Right lobe of liver (tissue), 6 donors: ENCODE measurements at places on chromosomes 5 and 9.
A peak's percentile ranks its signal among the peaks of the same experiment; 100 is the strongest.

DNA sequence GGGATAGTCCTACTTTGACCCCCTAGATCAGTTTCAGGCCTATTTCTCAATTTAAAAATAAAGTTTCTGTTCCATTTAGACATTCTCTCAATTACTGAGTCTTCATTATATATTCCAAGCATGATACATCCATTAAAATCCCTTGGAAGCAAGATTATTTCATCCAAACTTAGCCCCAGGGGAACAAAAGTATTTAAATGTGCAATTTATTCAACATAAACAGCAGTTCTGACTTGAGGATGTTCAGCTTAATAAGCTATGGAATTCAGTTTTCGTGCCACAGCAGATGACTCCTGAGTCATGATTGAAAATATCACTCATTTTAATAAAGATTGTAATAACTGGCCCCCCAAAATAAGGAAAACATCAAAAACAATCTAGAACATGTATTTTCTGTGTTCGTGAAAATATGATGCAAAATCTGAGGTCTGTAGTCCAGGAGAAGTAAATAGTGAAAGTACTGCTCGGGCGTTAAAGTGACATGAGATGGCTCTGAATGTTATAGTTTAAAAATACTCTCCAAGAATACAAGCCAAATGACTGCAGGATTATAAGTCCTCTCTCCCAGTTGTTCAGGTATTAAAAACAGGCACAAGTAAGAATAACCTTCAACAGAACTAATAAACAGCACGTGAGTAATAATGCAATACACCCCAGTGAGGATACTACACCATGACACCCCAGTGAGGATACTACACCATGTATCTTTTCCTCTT is 67.1 kb downstream of the RETREG1 start:
- no peak for DNase-seq
- no peaks in the 10 kb centered on the region for H3K27me3 ChIP-seq
- peak overlapping the region; percentile 30 for H3K27ac ChIP-seq
- H3K4me3 ChIP-seq: peak overlapping the region; percentile 37
- H3K36me3 ChIP-seq: no peaks in the 10 kb centered on the region

- peak; percentile 52 for DNase-seq
- H3K4me1 ChIP-seq: no peaks in the 10 kb centered on the region
- no peak overlapping the region for H3K4me3 ChIP-seq
- H3K36me3 ChIP-seq: no peaks in the 10 kb centered on the region
- no peak overlapping the region for H3K27ac ChIP-seq
- no peaks in the 10 kb centered on the region for H3K27me3 ChIP-seq
Measured at GRCh38 chr5:542319-543311, 18.4 kb upstream of the SLC9A3 start.

- H3K4me1 ChIP-seq: no peaks in the 10 kb centered on the region
- no peak for DNase-seq
- H3K4me3 ChIP-seq: no peak overlapping the region
- H3K27ac ChIP-seq: no peak overlapping the region
- no peaks in the 10 kb centered on the region for H3K36me3 ChIP-seq
Measured at GRCh38 chr5:161286066-161286655, 260.4 kb downstream of the GABRB2 start.

DNA sequence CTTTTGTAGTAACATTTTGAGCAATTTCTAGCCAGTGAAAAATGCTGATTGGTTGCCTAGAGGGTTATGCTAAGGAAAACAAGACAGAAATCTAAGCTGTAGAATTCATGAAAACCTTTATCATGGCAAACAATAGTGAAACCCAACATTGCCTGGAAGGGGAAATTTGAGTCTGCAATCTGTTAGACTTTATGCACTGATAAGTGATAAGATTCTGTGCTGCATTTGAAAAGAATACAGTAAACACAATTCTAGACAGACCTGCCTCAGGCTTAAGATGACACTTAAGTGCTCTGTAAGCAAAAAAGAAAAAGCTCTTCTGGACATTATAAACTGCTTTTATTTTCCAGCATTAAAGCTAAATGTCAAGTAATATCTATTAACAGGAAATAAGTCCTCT is 519.3 kb downstream of the ISL1 start:
- no peak overlapping the region for H3K27ac ChIP-seq
- no peaks in the 10 kb centered on the region for H3K4me1 ChIP-seq
- H3K27me3 ChIP-seq: no peaks in the 10 kb centered on the region
- no peak for DNase-seq
- no peak overlapping the region for H3K4me3 ChIP-seq

GRCh38 chr9:108786322-108786721 is 69.5 kb downstream of the ACTL7B start:
- no peak overlapping the region for H3K27ac ChIP-seq
- H3K36me3 ChIP-seq: no peaks in the 10 kb centered on the region
- H3K27me3 ChIP-seq: no peaks in the 10 kb centered on the region
- no peaks in the 10 kb centered on the region for H3K4me1 ChIP-seq
- DNase-seq: no peak
- H3K4me3 ChIP-seq: no peak overlapping the region

GRCh38 chr5:147437161-147437596 is 72.7 kb downstream of the DPYSL3 start:
- H3K4me3 ChIP-seq: no peak overlapping the region
- no peak overlapping the region for H3K27ac ChIP-seq

DNA sequence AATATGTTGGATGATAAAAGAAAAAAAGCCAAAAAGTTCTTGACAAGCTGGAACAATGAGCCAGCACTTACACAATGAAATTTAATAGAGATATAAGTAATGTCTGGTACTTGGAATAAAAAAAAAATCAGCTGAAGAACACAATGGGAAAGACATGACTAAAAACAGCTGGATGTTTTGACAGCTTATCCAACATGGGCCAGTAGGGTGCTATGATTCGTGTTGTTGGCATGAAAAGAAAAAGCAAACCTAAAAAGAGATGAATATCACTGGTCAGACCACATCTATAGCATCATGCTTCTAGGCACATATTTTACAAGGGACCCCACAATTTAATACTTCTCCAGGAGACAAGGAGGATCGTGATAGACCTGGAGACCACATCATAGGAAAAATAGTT is 175.3 kb downstream of the ARL15 start:
- DNase-seq: no peak
- no peaks in the 10 kb centered on the region for H3K27me3 ChIP-seq
- H3K4me3 ChIP-seq: no peak overlapping the region
- no peaks in the 10 kb centered on the region for H3K36me3 ChIP-seq
- H3K27ac ChIP-seq: no peak overlapping the region

GRCh38 chr9:33184963-33185362 is 17.8 kb upstream of the B4GALT1 start:
- H3K27me3 ChIP-seq: no peaks in the 10 kb centered on the region
- no peaks in the 10 kb centered on the region for H3K36me3 ChIP-seq
- no peak overlapping the region for H3K27ac ChIP-seq
- no peaks in the 10 kb centered on the region for H3K4me1 ChIP-seq
- H3K4me3 ChIP-seq: no peak overlapping the region
- DNase-seq: no peak

DNA sequence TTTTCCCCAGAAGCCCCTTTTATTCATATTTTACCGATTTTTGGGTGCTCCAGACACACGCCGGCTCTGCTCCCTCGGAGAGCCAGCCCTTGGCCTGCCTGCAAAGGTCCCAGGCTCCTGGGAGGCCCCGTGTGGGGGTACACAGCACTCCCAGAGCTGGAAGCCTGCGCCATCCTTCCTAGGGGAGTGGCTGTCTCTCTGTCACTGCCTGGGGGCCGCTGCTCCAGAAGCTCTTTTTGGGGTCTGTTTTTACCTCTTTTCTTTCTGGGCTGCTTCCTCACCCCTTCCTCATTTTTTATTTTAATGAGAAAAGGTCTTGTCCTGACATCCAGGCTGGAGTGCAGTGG is 119.1 kb upstream of the COL5A1 start:
- no peak overlapping the region for H3K4me3 ChIP-seq
- H3K27me3 ChIP-seq: no peaks in the 10 kb centered on the region
- no peaks in the 10 kb centered on the region for H3K4me1 ChIP-seq

DNA sequence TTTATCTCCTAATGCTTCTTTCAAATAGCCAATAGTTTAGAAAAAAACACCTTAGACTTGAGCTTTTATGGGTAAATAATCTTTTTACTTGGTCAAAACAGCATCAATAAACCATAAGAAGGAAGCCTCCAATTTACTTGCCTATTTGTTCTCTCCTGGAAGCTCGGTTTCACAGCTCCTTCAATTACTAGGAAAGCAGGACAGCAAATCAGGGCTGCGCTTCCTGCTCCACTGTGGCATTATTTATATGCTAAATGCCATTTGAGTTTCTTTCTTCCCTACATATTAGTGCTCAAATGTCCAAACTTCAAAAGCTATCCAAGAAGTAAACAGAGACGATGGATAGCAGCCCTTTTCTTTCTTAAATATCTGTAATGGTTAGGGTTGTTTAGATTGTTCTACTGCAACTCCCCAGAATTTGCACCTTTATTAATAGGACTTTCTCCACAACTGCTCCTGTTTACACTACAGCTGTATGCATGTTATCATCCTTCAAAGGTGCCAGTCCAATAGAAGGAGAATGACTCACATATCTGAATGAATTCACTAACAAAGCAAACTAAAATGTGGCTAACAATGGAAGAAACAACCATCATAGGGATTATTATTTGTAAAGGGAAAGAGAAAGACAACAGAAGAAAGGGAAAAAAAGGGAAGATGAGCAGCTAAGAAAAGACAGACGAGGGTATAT is 58.7 kb downstream of the MED27 start:
- DNase-seq: no peak
- H3K27ac ChIP-seq: no peak overlapping the region
- H3K4me3 ChIP-seq: no peak overlapping the region
- H3K27me3 ChIP-seq: no peaks in the 10 kb centered on the region

GRCh38 chr5:116135344-116135743 is 50.5 kb downstream of the COMMD10 start:
- H3K4me1 ChIP-seq: no peaks in the 10 kb centered on the region
- no peaks in the 10 kb centered on the region for H3K27me3 ChIP-seq
- DNase-seq: no peak
- H3K36me3 ChIP-seq: no peaks in the 10 kb centered on the region
- no peak overlapping the region for H3K27ac ChIP-seq
- H3K4me3 ChIP-seq: no peak overlapping the region

DNA sequence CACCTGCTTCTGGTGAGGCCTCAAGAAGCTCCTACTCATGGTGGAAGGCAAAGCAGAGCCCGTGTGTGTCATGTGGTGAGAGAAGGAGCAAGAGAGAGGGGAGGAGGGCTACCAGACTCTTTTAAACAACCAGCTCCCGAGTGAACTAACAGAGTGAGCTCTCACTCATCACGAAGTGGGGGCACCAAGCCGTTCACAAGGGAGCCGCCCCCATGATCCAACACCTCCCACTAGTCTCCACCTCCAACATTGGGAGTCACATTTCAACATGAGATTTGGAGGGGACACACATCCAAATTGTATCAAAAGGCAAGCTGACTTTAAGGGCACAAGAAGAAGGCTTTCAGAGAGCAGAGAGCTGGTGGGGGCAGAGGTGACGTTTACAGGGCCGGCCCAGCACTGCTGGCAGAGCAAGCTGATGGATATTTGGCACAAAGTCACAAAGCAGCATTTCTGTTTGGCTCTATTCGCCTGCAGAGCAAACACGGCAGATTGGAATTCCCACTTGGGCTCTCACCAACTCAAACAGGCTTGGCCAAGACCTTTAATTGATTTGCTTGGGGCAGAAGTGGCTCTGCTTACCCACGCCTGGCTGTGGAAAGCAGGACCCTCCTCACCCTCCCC is 20.0 kb downstream of the PITX1 start:
- no peaks in the 10 kb centered on the region for H3K27me3 ChIP-seq
- H3K4me1 ChIP-seq: peaks cover 11% of the 10 kb centered on the region
- peak; percentile 85 for DNase-seq
- no peak overlapping the region for H3K27ac ChIP-seq

- no peaks in the 10 kb centered on the region for H3K27me3 ChIP-seq
- H3K27ac ChIP-seq: no peak overlapping the region
- H3K4me3 ChIP-seq: no peak overlapping the region
- no peaks in the 10 kb centered on the region for H3K4me1 ChIP-seq
- H3K36me3 ChIP-seq: no peaks in the 10 kb centered on the region
- DNase-seq: no peak
Measured at GRCh38 chr9:12612211-12612770, 80.9 kb upstream of the TYRP1 start.

DNA sequence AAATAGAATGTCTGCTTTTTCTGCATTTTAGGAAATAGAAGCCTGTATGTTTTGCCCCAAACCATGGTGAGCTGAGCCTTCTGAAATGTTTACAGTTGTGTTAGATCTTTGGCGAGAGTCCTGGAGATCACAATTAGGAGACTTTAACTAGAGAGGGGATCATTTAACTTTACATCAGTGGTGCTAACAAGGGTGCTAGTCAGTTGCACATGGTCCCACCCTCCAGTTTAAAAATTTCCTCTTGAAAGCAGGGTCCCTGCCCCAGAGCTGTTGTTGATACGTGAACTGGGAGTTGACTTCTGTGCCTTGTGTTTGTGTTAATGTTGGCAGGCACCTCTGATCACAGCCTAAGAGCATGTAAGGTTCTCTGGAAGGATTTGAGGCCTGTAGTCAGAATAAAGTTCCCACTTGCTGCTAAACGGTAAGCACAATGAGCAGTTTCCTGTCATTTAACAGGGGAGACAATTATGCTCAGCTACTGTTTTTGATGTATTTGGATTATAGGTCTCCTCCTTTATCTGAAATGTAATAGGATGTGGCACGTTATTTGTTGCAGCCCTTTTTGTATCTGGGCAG is 43.7 kb downstream of the RASGRF2 start:
- H3K4me3 ChIP-seq: no peak overlapping the region
- H3K27ac ChIP-seq: no peak overlapping the region
- no peak for DNase-seq
- H3K36me3 ChIP-seq: no peaks in the 10 kb centered on the region

DNA sequence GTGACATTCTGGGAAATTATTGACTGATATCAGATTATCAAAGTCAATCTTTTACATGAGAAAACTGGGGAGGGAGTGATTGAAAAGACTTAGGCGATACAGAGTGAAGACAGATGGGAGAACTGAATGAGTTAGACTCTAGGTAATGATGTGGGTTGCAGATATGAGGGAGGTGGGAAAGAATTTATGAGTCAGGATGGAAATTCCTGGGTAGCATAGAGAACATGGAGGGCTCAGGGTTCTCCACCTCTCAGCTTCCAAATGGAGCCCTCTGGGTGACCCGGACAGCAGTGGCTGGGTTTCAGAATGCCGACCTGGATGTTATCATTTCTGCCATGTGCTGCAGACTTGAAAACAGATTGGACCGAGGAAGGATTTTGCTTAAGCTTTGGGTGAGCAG is 75.4 kb upstream of the SHB start:
- no peaks in the 10 kb centered on the region for H3K4me1 ChIP-seq
- no peak overlapping the region for H3K27ac ChIP-seq
- no peak for DNase-seq
- H3K27me3 ChIP-seq: no peaks in the 10 kb centered on the region

- no peak overlapping the region for H3K4me3 ChIP-seq
- no peaks in the 10 kb centered on the region for H3K27me3 ChIP-seq
- H3K36me3 ChIP-seq: peaks cover 19% of the 10 kb centered on the region
- no peak overlapping the region for H3K27ac ChIP-seq
- DNase-seq: no peak
Measured at GRCh38 chr9:128383791-128384190, 12.6 kb downstream of the URM1 start.

GRCh38 chr9:4297786-4298254 is 2.0 kb downstream of the GLIS3 start:
- H3K27ac ChIP-seq: peak overlapping the region; percentile 90
- H3K4me1 ChIP-seq: no peaks in the 10 kb centered on the region
- peak; percentile 82 for DNase-seq
- no peaks in the 10 kb centered on the region for H3K36me3 ChIP-seq
